Left lobe of liver (tissue), 2 donors: ENCODE measurements at places on chromosomes 13 and 19. TPM values are rescaled to one million over a fixed set of nuclear protein-coding genes. Genes with fewer than 3 reads are reported as not detected.
A peak's percentile ranks its signal among the peaks of the same experiment; 100 is the strongest.

- no peak for DNase-seq
Observed at GRCh38 chr13:106599875-106600797, 32.2 kb upstream of the ARGLU1 start.

DNA sequence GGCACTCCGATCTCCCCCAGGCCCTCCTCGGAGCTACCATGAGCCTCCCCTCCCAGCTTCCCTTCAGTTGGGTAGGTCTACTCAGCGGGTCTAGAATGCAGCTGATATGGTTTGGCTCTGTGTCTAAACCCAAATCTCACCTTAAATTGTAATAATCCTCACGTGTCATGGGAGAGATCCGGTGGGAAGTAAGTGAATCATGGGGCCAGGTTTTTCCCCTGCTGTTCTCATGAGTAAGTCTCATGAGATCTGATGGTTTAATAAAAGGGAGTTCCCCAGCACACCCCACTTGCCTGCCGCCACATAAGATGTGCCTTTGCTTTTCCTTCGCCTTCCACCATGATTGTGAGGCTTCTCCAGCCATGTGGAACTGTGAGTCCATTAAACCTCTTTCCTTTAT, 14.5 kb upstream of the DOCK9 start:
- DNase-seq = no peak

Gene BLVRB
- 149 TPM for total RNA-seq

GRCh38 chr13:30504081-30504480, 38.3 kb upstream of the HMGB1 start:
- DNase-seq = no peak

Gene CYP4F12
- 98.6 TPM for total RNA-seq

GRCh38 chr13:104571161-104571892, 1505.1 kb upstream of the SLC10A2 start:
- no peak for DNase-seq

GRCh38 chr13:101892296-101892695, 439.8 kb downstream of the ITGBL1 start:
- DNase-seq = no peak

DNA sequence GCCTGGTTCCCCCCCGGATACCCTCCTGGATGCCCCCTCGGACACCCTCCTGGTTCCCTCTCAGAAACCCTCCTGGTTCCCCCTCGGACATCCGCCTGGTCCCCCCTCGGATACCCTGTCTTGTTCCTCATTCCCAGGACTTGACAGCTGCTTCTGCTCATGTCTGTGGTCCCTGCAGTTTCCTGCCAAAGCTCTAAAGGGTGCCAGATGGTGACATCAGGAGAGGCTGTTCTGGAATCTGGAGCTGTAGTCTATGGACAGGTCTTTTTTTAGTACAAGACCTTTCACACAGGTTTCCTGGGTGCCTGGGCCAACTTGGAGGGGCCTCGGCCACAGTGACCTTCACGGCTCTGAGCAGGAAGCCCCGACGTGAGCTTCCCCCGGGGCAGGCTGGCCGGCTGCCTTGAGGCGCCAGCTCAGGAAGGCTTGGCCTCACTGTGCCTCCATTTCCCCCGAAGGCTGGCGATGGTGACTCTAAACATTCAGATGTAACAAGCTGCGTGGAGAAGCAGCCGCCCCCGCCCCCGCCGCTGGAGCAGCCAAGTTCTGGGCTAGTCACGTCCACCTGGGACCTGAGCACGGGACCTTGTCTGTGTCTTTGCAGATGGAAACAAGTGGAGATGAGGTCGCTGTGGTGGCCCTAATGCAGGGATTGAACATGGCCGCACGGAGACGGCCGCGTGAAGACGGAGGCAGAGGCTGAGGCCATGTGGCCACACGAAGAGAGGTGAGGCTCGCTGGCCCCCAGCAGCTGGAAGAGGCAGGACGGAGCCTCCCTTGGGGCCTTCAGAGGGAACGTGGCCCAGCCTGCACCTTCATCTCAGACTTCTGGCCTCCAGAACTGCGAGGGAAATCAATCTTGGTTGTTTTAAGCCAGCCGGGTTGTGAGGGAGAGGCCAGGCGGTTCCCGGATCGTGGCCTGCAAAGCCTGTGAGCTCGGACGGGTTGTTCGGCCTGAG, 12.7 kb downstream of the SGTA start:
- DNase-seq = no peak

- DNase-seq = peak; percentile 88
Observed at GRCh38 chr19:13195678-13196077, 45.5 kb downstream of the IER2 start.
